ENCODE measurements at places on chromosomes 7 and 10.

- DNase-seq = no peak
These were observed 146.7 kb downstream of the GRM3 start for GRCh38 chr7:86790383-86790782.

DNA sequence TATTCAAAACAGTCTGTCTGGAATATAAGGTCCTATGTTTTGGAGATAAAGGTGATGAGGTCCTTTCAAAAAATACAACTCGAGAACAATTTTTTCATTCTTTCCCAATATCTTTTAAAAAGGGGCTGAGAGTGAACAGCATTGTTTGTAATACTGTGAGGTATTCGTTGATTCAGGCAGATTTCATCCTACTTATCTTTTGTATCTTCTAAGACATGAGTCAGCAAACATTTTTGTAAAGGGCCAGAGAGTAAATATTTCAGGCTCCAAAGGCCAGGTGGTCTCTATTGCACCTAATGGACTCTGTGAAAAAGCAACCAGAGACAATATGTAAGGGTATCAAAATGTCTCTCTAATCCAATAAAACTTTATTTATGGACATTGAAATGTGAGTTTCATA is 8.1 kb upstream of the ANK3 start:
- no peak for DNase-seq

DNA sequence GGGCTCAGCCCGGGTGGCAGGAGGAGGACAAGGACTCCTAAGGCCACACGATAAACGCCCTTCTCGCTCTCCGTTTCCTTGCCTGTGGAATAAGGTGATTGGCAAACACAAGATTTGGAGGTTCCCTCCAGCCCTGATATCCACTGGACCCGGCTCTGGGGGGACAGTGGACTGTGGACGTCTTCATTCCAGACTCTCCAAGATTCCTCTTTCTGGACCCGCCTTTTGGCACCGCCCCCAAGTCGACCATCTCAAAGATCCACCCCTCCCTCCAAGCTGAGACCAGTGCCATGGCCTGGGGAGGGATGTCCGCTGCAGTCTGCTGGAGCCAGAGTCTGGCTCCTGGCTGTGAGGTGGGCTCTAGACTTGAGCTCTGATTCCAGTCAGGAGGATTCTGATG is 23.6 kb downstream of the ZNF783 start:
- no peak for DNase-seq

DNA sequence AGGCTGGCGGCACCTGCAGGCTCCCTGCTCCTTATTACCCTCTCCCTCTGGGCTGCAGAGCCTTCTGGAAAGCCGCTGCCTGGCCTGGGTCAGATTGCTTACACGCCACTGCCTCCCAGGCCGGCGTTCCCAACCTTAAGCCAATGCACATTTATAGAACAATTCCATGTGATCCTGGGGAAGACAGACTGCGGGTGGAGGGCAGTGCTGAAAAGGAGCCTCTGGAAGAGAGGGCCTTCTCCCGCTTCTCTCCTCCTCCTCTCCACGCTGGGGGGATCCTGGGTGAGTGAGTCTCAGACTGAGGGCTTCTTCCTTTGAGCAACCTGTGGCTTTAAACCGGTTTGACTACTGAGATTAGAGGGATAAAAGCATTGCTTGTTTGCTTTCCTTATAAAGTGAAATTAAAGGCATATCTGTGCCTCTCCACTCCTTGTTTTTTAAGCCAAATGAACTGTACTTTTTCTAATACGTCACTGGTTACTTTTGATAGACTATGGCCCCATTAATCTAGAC is 5.5 kb downstream of the TACC2 start:
- no peak for DNase-seq

GRCh38 chr7:45921381-45921698 is 268 bp upstream of the IGFBP3 start:
- no peak for DNase-seq

DNA sequence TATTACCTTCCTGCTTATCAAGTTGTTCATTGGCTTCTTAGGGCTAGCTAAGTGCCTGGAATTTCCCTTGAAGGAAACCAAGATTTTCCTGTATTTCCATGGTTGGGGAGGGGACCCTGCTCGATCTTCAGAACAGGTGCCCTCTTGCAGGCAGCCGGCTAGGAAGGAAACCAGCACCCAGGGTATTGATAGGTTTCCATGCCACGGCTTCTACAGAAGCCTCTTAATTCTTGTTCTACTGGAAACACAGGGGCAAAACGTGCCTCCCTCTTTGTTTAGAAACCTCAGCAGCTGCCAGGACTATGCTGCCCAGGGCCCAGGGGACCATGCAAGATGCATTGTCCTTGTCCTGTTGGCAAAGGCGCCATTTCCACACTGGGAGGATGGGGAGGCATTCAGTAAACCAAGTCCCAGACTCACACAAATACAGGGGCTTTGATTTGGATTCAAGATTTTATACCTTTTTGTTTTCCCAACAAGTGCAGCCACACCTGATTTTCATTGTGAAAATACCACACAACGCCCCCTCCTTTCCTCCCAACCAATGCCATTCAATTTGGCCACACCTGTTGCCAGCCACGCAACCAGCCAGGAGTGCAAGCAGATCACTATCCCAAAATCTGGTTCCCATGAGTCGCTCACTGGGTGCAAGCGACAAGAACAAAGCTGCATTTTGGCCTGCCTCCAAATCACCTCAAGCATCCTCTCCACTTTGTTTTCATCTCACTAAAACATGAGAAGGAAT is 29.6 kb downstream of the C10orf71 start:
- DNase-seq = no peak

GRCh38 chr10:74875966-74876365 is 49.6 kb downstream of the KAT6B start:
- peak; percentile 4 for DNase-seq

GRCh38 chr7:64611717-64612116 is 48.8 kb upstream of the ZNF680 start:
- DNase-seq = no peak

- DNase-seq = no peak
These were observed 114.2 kb upstream of the HABP2 start for GRCh38 chr10:113438652-113439051.

- DNase-seq = no peak
These were observed 1104.2 kb upstream of the LRRN3 start for GRCh38 chr7:109986701-109987100.

- DNase-seq = no peak
These were observed 49.9 kb upstream of the UCN3 start for GRCh38 chr10:5314840-5315239.

DNA sequence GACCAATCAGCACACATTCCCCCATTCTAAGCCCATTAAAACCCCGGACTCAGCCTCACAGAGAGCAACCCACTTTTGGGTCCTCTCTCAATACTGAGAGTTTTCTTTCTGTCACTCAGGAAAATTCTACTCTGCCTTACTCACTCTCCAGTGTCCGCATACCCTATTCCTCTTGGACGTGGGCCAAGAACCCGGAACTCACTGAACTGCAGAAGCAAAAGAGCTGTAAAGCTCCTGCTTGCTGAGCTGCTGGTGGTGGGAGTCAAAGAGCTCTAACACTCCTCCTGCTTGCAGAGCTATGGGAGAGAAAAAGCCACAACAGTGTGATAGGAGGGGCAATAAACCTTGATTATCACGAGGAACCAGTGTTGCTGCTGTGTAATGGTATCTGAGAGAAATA is 386.9 kb downstream of the POM121L12 start:
- no peak for DNase-seq

DNA sequence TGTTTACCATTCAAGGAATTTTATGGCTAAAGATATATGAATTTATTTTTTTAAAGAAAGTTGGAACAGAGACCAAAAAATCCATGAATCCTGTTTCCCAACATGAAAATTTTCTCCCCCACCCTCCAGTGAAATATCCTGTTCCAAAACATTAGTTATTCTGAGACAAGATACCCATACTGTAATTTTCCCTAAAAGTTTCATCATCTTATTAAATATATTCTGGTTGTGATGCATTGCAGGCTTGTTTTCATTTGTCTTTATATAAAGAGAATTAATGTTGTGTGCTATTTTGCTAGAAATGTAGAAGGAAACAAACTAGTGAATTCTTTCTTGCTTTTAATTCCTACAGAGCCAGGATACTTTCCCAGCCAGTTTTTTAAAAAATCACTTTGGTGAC is 106.6 kb downstream of the EXOC4 start:
- no peak for DNase-seq

DNA sequence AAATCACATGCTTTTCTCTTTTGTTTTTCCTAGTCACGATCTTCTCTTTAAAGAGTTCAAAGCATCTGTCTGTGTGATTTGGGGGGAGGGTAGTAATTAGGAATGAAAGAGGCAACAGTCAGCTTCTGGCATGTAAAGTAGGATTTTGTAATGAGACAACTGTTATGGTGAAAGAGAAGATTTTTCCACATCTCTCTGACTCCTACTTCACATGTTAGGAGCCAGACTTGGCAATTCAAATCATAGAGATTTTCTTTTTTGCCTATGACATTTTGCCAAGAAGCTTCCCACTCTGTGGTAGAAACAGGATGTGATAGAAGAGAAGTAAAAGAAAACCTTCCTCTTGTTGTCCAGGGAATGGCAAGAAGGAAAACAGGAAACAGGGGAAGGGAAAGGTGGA is 38.3 kb upstream of the KLHL7 start:
- no peak for DNase-seq

GRCh38 chr10:52617346-52617745 is 155.2 kb downstream of the MBL2 start:
- no peak for DNase-seq

- DNase-seq = no peak
These were observed 722 bp downstream of the AGR2 start for GRCh38 chr7:16803881-16804673.

DNA sequence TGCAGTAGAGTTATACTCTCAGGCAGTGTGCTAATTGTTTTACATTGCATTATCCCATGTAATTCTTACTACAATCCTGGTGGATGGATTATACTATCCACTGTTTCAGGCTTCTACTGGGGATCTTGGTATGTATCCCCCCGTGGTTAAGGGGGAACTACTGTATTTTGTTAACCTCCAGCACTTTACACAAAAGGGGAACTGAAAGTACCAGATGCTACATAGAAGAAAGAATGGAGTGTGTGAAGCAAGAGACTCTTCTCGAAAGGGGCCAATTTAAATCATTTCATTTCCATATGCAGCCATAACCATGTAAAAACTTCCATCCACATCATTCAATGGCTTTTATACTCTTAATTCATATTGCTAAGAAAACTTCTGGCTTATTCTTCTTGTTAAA is 69.4 kb downstream of the C1GALT1 start:
- no peak for DNase-seq

GRCh38 chr7:68420342-68421192 is 1177.7 kb upstream of the AUTS2 start:
- no peak for DNase-seq

DNA sequence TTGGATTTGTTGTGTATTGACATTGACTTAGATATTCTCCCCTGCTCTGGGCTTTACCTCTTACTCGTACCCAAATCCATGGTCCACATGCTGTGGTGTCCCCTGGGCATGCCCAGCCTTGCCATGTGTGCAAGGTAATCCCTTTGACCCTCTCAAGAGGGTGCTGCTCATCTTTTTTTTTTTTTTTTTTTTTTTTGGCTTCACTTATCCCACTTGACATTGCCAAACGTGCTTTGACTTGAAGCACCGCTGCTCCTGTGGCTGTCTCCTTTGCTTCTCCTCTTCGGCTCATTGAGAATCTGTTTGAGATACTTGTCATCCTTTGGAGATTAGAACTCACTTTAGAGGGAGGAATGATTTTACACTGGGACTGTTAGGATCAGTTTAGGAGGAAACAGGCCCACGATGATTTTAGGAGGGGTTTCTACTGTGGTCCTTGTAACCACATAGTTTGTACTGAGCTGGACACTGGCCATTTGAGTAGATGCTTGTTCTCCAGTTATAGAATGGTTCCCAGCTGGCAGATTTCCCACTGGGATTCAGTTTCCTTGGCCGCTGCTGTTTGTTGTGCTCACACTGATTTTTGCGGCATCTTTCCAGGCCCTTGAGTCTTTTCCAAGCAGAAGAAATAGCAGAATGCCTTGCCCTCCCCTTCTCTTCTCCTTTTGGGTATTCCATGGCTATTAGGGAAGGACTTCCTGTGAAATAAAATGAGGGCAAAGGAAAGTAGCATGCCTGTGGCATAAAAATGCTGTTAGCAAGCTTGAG is 184.8 kb downstream of the AUTS2 start:
- peak; percentile 70 for DNase-seq

- no peak for DNase-seq
These were observed 132.4 kb downstream of the CDK14 start for GRCh38 chr7:90728568-90728967.

DNA sequence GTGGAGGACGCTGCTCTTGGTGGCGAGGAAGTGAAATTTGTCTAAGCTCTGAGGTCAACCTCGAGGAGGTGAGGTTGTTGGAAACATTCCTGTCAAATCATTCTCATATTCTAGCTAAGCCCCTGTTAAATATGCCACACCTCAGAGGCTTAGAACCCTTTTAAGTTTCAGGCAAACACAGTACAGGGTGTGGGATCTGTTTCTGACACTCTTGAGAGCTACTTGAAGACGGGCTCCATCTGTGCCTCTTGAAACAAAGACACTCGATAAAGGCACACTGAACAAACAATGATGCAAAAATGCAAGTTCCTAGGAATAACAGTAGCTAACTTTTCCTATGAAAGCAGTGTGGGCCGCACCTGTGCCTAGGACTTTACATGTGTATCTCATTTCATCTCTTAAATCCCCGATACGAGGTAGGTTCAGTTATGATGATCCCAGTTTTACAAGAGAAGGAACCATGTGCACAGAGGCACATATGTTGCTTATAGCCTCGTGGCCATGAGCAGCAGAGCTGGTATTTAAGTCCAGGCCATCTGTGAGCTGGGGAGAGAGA is 299.2 kb downstream of the CCDC3 start:
- no peak for DNase-seq

- DNase-seq = peak; percentile 23
These were observed 51.6 kb downstream of the PRLHR start for GRCh38 chr10:118543714-118544400.

GRCh38 chr10:109411917-109412316 is 511.4 kb downstream of the XPNPEP1 start:
- no peak for DNase-seq

DNA sequence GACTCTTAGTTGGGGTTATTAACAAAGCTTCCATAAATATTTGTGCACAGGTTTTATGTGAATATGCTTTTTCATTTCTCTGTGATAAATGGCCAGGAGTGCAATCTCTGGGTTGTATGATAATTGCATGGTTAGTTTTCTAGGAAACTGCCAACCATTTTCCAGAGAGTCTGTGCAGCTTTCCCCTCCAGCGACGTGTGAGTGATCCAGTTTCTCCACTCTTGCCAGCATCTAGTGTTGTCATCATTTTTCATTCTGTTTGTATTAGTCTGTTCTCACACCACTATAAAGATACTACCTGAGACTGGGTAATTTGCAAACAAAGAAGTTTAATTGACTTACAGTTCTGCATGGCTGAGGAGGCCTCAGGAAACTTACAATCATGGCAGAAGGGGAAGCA is 319.6 kb upstream of the SHH start:
- DNase-seq = no peak

Measured in NCI-H1092 (cell line).